Natural killer cell (primary cell): ENCODE measurements at places on chromosomes 1 and 21. TPM values are rescaled to one million over a fixed set of nuclear protein-coding genes. Genes with fewer than 3 reads are reported as not detected.

Gene OR2L5
- not detected for total RNA-seq

Gene DRAXIN
- 24.9 TPM for total RNA-seq

DNA sequence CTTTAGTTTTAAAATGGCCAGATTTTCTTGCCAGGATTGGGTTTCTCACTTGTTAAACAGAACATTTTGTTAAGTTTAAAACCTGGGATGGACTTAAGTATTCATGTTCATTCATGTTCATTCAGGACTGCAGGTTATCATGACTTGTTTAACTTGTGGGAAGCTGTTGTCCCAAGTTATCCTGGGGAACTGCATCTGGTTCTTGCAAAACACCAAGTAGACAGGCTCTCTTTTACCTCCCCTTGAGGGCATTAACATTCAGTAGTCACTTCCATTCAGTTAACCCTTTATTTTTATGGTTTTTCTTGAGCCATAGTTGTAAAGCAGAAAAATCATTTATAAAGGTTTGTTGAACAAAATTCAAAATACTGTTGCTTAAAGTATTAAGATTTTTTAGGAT lies 8.1 kb downstream of the SOD1 start:
- H3K27ac ChIP-seq, result no peak overlapping the region
- peaks cover 49% of the 10 kb centered on the region for H3K36me3 ChIP-seq
- no peak for DNase-seq
- peaks cover 3% of the 10 kb centered on the region for H3K4me1 ChIP-seq

- H3K27me3 ChIP-seq, result no peaks in the 10 kb centered on the region
- peaks cover 68% of the 10 kb centered on the region for H3K36me3 ChIP-seq
- H3K4me1 ChIP-seq, result no peaks in the 10 kb centered on the region
- no peak overlapping the region for H3K4me3 ChIP-seq
- H3K27ac ChIP-seq, result no peak overlapping the region
Measured at GRCh38 chr1:25223471-25223870, 8.8 kb downstream of the SYF2 start.

DNA sequence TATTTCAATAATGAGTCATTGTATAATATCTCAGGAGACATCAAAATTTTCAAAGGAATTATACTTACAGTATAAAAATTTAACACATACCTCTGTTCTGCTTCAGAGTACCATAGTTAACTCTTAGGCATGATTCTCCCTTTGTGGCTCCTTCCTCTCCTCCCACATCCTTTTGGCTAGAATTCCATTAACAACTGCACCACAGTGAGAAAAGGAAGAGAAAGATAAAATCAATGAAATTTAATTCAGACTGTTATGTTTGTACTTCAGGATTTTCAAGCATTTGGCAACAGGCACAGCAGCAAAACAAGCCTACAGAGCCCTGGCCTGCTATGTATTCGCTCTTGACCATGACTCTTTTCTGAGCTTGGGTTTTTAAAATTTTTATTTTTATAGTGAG lies 57.2 kb upstream of the SGIP1 start:
- H3K27ac ChIP-seq, result no peak overlapping the region
- no peaks in the 10 kb centered on the region for H3K4me1 ChIP-seq
- no peak for DNase-seq
